Stimulated activated CD8-positive, alpha-beta memory T cell treated with anti-CD3 and anti-CD28 coated beads, Interleukin-7, amount 100 ng/mL, for 1 hour (primary cell): ENCODE measurements at places on chromosomes 4 and X.

DNA sequence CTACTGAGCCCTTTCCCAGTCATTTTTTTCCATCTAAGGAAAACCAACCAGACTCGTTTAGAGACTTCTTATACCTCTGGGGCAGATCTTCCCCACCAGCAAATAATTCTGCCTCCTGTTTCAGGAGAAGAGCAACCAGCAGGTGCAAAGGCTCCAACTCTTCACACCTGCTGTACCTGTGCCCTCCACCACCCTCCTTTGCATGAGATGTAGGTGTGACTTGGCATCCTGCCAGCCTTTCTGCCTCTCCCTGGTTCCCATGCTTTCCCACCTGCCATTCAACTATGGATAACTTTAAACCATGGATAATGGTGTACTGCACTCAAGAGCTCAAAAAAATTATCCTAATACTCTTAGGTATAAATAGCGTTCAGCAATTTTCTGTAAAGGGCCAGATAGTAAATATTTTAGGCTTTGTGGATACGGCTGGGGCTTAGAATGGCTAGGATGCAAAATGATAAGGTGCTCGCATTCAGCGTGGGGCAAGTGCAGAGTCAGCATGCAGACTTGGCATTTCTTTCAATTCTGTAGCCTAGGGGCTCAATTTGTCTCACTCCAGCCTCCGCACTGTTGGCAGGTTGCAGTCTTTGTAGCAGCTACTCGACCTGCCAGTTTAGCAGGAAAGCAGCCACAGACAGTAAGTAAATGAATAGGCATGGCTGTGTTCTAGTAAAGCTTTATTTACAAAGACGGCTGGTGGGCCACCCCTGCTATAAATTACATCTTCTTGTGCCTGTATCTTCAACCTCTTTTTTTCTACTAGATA lies 79.8 kb downstream of the HCCS start:
- no peak for DNase-seq

GRCh38 chr4:11480683-11481082 lies 52.0 kb upstream of the HS3ST1 start:
- no peak for DNase-seq

DNA sequence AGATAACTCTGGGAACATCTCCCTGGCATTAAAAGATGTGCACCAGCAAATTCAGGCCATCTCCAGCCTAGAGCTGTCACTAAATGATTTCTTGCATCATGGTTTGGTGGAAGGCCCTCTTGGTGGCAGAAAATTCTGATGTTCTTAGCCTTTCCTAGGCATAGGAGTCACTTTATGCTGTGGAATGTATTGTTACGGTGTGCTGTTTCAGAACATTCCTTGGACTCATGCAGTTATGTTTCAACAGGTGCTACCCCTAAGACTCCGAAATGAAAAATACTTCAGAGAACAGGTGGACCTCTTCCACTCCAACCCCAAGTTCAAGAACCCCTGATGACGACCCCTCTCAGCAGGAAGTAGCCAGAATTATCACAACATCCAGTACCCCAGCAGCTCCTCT lies 20.3 kb upstream of the PAPSS1 start:
- no peak for DNase-seq

GRCh38 chr4:163072222-163072621 lies 94.5 kb downstream of the NAF1 start:
- DNase-seq = no peak

- DNase-seq = no peak
Observed at GRCh38 chr4:80097400-80098177, 24.6 kb upstream of the ANTXR2 start.

DNA sequence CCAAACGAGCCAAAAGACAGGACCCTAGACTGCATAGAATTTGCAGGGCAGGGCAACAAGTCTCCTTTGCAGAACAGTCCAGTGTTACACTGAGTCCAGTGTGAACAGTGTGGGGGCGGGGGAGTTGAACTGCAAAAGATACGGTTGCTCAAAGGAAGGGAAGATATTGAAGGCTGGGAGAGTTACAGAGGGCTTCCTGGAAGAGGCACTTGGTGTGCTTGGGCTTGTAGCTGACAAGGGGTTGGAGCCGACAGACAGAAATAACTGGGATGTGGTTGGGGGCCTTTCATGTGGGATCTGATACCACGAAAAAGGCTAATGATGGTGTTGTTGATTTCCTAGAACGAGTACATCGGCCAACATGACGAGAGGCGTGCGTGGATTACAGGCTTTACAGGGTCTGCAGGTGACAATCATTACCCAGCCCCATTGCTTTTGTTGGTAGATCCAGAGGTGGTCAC lies 6.1 kb downstream of the XPNPEP2 start:
- no peak for DNase-seq

DNA sequence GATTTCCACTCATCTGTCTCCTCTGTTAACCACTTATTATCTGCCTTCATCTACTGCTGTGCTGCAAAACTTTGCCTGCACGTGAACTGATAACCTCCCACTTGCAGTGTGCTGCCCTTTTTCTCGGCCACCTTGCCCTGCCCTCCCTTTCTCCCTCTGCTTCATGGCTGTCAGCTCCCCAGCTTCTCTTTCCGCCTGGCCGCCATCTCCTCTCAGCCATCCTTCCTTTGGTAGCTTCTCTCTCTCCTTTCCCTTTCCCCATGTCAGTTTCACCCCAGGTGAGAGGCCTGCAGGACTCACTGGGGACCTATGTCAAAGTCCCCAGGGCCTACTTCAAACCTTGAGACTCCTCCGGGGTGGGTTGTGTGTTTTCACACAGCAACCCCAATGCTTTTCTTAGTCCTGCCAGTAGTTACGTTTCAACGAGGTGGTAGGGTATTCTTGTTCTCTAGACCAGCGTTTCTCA lies 6.6 kb downstream of the MSL3 start:
- DNase-seq = no peak

DNA sequence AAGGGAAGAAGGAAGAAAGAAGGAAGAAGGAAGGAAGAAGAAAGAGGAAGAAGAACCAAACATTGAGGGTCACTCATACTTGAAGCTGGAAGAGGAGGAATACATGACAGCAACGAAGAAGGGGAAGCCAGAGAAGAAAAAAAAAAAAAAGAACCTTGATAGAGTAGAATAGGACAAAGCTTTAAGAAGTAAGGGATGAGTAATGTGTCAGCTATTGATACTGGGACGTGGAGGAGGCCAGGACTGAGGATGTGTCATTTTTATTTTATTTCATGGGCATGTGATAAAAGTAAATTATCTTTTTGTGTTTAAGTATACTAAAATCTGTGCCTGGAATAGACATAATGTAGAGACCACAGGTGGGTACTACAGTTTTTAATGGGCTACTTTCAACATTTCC lies 6.4 kb downstream of the EDA2R start:
- no peak for DNase-seq

DNA sequence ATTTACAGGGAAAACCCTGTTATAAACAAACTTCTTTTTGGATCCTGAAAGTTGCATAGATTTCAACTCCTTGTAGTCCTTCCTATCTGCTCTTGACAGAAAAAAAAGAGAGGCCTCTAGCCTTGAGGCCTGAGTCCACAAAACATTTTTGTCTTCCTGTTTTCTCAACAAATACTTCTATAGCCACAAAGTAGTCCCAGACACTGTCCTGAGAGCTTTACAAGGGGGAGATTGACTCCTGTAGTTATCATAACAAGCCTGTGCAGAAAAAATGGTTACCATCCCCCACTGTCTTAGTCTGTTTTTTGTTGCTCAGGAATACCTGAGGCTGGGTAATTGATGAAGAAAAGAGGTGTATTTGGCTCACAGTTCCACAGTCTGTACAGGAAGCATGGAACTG lies 35.2 kb downstream of the PCDH7 start:
- no peak for DNase-seq

DNA sequence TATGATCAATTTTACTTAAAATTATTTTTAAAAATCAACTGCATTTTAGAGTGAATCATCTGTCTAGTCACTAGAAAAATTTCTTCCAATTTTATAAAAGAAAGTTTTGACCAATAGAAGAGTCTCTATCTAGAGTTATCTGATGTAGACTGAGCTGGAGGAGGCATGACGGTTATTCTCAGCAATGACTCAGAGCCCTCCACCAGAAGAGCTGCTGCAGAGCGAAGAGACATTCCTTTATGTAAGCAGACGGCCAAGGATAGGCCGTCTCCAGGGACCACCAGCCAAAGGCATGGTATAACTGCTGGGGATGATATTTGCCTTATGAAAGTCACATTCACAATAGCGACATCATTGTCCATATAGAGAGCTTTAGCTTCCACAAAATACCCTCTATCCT lies 23.0 kb downstream of the LDB2 start:
- no peak for DNase-seq

DNA sequence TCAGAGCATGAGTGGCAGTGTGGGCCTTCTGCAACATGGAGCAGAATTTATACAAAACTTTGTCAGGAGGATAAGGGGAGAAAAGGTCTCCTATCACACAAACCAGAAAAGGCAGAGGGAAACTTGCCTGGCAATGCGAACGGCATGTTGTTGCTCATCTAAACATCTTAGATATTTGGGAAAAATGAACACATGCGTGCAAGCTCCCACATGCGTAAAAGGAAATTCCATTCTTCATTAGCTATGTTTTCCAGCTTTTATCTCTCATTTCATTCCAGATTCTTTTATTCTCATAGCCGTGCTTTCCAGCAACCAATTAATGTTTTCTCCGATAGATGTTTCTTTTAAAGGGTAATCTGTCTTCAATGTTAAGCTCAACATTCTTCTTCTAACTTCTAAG lies 31.3 kb upstream of the GBA3 start:
- DNase-seq = no peak

DNA sequence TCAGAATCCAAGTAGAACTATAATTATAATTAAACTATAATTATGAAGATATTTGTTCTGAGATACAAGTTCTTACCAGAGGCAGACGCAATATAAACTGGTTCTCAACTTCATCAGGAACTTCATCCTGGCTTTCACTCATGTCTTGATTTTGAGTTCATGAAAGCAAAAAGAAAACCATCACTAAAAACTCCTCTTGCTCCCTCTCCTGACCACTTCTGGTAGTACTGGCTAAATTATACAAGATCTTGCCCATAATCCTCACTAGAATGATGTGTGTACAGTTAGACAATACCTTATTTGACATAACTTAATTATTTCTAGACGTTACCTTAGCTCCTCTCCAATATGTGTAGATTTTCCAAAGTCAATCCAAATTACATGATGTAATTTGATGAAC lies 3.7 kb downstream of the TAF7L start:
- no peak for DNase-seq

DNA sequence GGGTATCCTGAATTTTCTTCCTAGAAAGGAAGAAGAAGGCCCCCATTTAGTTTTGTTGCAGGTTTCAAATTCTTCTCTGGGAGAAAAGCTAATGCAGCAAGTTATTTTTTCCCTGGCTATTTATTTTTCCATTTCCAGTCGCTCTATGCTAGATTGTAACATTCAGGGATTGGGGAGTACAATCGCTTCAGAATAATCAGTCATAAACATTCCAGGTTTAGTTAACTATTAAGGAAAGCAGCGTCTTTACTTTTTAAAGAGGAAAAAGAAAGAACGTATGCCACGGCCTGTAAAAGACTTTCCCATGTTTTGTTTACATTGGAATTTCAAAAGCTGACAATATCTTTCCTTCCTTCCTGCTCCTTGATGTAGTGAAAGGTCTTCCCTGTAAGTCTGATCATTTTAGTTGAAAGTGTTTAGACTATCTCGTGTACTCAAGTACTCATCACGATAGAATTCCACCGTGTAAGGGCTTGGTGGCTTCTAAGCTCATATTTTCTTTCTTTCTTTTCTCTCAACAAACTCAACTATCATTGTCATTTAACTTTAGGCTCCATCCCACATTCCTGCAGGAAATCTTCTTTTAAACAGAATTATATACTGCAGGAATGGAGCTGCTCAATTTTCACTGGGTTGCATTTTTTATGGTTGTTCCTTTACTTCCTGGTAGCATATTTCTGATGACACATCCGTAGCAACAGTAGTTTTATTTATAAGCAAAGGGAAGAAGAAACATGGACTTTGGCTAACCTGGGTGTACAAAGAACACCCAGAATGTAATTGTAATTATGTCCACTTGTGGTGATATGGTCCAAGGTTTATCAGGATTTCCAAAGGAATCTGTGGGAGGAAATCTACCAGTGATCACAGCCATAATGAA lies 213.1 kb upstream of the FAT1 start:
- DNase-seq = no peak

- no peak for DNase-seq
Observed at GRCh38 chrX:106950381-106950780, 30.2 kb downstream of the CLDN2 start.

- DNase-seq = no peak
Observed at GRCh38 chr4:79526641-79527565, 118.9 kb upstream of the GK2 start.

DNA sequence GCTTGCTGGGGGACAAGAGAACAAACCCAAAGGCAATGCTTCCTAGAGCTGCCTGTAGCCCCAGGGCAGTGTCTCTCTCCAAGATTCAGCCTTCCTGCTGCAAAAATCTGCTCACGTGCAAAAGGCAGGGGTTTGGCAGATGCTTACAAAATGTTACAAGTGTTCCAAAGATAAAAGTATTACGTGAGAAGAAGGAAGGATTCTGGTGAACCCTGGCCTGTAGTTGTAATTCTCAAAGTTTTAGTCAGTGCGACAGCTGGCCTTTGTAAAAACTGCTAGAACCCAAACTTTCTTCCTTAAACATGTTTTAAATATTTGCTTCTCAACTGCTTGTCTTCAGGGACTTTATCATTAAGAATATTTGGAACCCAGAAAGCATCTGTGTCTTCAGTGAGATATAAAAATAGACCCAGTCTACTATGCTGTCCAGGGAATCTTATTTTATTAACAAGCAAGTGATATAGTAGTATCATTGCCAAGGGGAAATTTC lies 232.3 kb downstream of the FRMPD4 start:
- no peak for DNase-seq

DNA sequence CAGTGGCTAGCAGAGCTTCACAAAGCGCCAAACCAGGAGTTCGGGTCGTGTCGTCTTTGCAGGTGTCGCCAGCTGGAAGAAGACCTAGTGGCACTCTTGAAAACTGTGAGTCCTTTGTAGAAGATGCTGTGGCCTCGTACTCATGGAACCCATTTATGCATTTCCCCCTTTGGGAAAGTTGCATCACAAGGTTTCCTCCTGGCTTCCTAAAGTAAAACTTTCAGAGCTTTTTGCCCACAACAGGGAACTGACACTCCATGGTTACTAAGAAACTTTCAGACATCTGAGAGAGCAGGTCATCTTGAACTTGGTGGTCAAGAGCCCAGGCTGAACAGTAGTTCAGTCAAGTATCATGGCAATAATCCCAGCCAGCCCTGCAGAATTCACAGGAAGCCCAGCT lies 15.9 kb upstream of the NOCT start:
- no peak for DNase-seq

DNA sequence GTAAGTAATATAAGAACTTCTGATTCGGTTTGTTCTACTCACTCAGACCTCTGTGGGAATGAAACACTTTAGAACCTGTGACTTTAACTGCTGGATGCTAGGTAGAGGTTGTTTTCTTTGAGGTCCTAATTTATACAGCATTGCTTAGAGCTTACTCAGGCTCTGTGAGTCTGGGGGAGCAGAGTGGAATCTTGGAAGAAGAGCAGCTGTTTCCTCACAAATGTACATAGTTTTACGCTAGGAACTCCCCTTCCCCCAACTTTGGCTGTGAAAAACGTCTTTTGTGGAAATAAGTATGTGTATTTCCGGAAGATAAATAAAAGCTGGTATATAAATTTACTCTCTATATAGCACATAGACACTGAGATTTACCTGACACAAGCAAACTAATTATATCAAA lies 141.4 kb downstream of the NAA11 start:
- DNase-seq = no peak

GRCh38 chr4:79366422-79366821 lies 40.6 kb upstream of the NAA11 start:
- no peak for DNase-seq

GRCh38 chr4:47692691-47693090 lies 145.2 kb downstream of the CORIN start:
- no peak for DNase-seq
